ENCODE measurements at places on chromosomes 11 and 22. TPM values are rescaled to one million over a fixed set of nuclear protein-coding genes. Genes with fewer than 3 reads are reported as not detected.

SOX6 gene
- total RNA-seq = not detected

DNA sequence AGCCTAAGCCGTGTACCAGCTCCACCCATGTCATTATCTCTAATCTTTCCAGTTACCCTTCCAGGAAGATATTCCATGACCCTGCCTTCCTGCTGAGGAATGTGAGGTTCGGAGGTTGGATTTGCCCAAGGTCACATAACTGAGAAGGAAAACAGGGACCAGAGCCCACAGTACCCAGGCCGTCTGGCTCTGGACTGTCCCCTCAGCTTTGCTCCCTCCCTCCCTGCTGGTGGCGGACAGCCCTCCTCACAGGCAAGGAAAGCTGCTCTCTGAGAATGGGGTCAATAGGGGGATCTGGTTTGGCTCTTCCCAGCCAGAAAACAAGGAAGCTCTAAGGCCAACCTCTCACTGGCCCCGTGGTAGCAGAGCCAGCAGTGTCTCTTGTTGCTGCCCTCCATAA, 63.3 kb downstream of the SYN3 start:
- no peak for DNase-seq
- no peak overlapping the region for H3K27ac ChIP-seq
- no peak overlapping the region for H3K4me3 ChIP-seq
- H3K27me3 ChIP-seq = no peaks in the 10 kb centered on the region

GRCh38 chr11:118913411-118914125, 12.2 kb downstream of the BCL9L start:
- H3K27me3 ChIP-seq = no peaks in the 10 kb centered on the region
- peak overlapping the region; percentile 59 for H3K4me3 ChIP-seq
- peaks cover 96% of the 10 kb centered on the region for H3K4me1 ChIP-seq
- peak overlapping the region; percentile 99 for H3K27ac ChIP-seq
- no peaks in the 10 kb centered on the region for H3K36me3 ChIP-seq

DNA sequence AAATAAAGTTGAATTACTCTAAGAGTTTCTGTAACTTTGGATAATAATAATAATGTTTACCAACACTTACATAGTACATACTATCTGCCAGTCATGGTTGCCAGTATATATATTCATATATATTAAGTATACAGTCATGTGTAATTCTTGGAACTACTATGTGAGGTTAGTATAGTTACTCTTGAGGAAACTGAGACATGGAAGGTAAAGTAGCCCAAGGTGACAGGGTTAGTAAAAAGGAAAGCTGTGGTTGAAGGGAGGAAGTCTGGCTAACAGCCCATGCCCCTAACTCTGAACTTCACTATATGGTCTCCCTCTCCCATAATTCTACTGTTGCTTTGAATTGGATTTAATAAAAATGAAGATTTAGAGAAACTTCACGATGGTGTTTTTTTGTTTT, 24.9 kb downstream of the FDX1 start:
- no peaks in the 10 kb centered on the region for H3K27me3 ChIP-seq
- H3K4me1 ChIP-seq = peaks cover 30% of the 10 kb centered on the region
- H3K4me3 ChIP-seq = no peak overlapping the region

- no peak for DNase-seq
- H3K4me3 ChIP-seq = no peak overlapping the region
- H3K27ac ChIP-seq = peak overlapping the region; percentile 82
- peaks cover 72% of the 10 kb centered on the region for H3K4me1 ChIP-seq
- no peaks in the 10 kb centered on the region for H3K27me3 ChIP-seq
These were observed 79.1 kb upstream of the WNT7B start for GRCh38 chr22:46055911-46056545.

DNA sequence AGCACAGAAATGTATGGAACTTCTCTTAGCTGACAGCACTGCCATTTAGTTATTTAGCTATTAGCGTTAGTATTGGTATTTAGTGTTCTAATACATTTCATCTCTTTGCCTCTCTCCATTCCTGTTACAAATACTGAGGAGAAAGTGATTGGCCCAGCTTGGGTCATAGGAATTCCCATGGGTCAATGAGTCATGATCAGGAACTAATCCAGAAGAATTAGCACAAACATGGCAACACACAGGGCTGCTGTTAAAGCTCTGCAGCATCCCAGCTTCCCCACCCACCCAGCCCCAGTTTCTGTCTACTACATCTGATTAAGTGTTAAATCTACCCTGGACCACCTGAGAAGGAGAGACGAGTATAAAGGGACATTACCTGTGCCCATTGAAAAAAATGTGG, 36.1 kb downstream of the PDGFD start:
- no peak overlapping the region for H3K27ac ChIP-seq
- H3K27me3 ChIP-seq = no peaks in the 10 kb centered on the region
- no peak for DNase-seq
- H3K4me3 ChIP-seq = no peak overlapping the region
- H3K36me3 ChIP-seq = no peaks in the 10 kb centered on the region
